ENCODE measurements at places on chromosomes 1 and 21.

- DNase-seq: no peak
Observed at GRCh38 chr1:157199421-157199755, 61.2 kb upstream of the ETV3 start.

DNA sequence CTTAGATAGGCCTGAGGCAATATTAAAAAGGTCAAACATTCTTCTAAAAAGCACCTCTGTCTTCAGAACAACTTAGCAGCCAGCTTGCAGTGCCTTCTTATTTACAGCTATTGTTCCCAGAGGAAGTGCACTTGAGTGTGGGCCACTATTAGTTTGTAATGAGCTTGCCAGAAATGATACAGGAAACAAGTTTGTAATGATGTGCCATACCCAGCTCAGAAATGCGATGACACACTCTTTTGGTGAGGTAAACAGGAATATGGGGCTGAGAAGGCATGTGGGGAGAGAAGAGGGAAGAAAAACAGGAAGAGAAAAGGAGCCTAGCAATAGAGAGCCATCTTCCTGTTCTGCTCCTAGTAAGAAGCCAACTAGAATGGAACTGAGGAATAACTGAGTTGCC, 295.4 kb downstream of the AGBL4 start:
- DNase-seq: no peak

- no peak for DNase-seq
Observed at GRCh38 chr1:103362348-103363007, 163.0 kb upstream of the RNPC3 start.

DNA sequence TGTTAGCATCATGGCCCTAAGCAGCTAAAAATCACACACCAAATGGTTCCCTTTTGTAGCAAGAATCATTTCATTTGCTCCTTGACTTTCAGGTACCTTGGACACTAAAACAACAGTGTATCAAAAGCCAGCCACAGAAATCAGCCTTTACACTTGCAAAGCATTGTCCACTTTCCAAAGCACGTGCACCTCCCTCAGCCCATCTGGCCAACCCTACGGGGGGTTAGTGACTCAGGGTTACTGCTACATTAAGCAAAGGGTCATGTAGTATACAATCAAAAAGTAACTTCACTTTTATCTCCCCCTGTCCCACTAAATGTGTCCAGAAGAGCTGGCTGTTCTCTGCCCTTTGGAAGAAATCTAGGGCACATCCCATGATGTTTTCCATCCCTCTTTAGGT, 149.7 kb downstream of the HIVEP3 start:
- no peak for DNase-seq

- peak; percentile 65 for DNase-seq
Observed at GRCh38 chr1:201708085-201708512, 120.9 kb upstream of the IPO9 start.

DNA sequence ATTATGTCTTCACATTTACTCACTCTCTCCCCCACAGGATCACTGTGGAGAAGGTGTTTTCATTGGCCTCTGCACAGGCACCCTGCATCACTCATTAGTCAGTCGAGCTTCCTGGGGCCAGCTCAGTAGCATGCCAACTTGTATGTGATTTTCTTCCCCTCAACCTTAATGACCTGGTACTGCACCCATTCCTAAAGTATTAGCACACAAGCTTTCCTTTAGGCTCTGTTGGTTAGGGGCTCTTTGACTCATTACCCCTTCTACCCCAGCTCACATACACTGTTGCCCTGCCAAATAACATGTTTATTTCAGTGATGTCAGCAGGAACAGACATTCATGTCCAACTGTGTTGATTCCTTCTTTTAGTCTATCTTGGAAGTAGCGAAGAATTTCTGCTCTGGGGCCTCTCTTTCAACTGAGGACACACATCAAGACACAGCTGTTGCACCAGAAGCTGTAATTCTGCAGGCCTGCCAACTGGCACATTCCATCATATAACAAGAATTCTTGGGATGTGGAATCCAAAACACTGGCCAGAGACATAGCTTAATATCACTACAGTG, 603.5 kb upstream of the ADAMTS5 start:
- peak; percentile 96 for DNase-seq

DNA sequence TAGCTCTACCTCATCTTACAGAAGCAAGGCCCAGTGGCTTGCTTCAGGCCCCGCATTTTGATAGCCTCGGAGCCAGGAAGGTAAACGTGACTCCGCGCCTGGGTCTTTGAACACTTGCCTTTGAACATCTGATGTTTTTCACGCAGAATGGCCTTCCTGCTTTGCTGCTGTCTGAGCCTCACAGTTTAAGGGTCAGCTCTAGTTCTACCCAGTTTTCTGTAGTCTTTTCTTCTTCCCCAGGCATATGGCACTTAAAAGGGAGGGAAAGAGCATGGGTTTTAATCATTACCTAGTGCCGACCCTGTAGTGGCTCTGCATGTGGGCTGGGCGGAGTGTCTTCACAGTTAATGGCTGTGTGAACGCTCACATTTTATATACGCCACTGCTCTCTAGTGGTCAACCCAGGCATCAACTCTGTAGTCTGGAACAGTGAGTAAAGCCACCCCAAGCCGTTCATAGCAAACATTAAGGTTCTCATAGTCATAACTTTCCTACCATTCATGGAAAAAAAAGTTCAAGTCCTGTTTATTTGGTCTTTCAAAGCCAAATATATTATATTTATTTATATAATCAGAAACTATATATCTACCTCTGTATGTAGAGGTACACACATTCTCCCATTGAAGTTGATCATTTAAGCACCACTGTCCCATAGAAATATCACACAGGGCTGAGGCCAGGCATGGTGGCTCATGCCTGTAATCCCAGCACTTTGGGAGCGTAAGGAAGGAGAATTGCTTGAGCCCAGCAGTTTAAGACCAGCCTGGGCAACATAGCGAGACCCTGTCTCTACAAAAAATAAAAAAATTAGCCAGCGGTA, 78.1 kb downstream of the IER5 start:
- DNase-seq: peak; percentile 75

- no peak for DNase-seq
Observed at GRCh38 chr1:109632671-109633346, 13.2 kb downstream of the AMPD2 start.

GRCh38 chr1:150798525-150798924, 9.5 kb downstream of the CTSK start:
- DNase-seq: peak; percentile 79

- peak; percentile 3 for DNase-seq
Observed at GRCh38 chr1:78619446-78619802, 824 bp upstream of the IFI44L start.

- DNase-seq: no peak
Observed at GRCh38 chr1:36625935-36626310, 143.2 kb upstream of the CSF3R start.

- DNase-seq: no peak
Observed at GRCh38 chr1:69233463-69233862, 334.3 kb upstream of the LRRC7 start.

- DNase-seq: peak; percentile 50
Observed at GRCh38 chr1:28893403-28894102, 20.8 kb upstream of the EPB41 start.

- no peak for DNase-seq
Observed at GRCh38 chr1:57252597-57253294, 171.1 kb downstream of the DAB1 start.

DNA sequence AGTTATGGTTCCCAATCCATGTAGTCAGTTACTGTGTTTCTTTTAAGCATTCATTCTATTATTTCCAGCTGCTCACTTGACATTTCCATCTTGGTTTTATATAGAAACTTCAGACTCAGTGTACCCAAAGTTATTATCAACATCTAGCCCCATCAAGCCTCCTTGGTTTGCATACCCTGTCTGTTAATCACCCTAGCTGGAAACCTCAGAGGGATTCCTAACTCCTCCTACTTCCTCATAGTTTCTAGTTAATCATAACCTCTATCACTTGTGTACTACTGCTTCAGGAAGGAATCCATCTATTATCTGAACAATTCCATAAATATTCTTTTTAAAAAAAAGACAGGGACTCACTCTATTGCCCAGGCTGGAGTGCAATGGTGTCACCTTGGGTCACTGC, 293.3 kb downstream of the SDCCAG8 start:
- peak; percentile 76 for DNase-seq

GRCh38 chr1:184422490-184423233, 35.8 kb downstream of the C1orf21 start:
- DNase-seq: no peak

DNA sequence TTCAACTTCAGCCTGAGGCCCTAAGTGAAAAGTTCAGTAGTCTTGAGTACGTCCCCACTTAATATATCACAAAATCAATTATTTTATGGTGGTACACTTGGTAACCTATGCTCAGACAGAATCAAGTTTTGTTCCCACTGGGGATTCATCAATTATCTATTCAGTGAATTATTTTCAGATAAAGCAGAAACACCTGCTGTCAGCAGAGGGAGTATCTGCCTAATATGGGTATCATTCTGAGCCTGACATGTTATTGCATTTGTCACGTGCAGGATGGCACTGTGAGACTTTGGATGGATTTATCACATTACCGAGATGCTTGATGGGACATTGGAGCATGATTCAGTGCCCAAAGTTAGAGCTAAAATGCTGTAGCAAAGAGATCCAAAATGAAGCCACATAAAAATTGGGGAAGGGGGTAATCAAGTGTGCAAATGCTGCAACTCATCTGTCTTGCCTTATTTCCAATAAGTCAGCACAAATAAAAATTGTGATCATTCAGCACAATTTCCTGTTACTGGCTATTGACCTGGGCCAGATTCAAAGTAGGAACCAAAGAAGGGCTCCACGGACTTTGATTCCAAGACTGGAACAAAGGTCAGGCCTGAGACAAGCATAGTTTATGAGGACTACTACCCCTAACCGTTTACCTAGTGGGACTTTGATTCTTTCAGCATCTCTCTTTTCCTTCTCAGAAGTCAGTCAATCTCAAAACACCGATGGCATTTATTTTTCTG, 657.6 kb downstream of the LMO4 start:
- DNase-seq: no peak

DNA sequence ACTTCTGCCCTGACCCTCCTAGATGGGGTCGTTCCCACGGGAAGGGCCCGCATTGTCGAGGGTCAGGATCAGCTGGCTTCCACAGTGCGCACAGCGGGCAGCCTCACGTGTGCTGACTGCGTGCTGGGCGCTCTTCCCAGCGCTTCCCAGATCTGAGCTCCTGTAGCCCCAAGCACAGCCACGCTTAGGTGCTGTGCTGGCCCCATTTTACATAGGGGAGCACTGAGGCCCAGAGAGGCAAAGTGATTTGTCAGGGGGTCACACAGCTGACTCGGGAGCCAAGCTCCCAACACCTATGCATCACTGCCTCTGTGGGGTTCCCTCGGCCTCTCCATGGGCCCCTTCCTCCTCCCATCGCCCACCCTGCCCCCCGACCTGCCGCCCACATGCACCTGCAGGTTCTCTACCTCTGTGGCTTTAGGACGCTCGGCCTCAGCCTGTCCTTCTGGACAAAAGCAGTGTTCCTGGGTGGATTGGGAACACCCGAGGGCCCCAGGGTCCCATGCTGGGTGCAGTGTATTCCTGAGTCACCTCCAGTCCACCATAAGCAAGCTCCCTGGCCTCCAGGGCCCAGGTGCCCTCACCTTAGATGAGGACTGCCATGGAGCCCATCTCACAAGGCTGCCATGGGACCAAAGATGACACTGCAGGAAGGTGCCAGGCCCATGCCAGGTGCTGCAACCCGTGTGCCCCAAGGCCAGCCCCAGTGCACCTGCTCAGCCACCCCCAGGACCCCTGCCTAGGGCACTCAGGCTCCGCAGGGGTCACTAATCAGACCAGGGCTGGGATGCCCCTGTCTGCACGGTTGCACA, 23.3 kb downstream of the TFF3 start:
- DNase-seq: no peak

GRCh38 chr1:53408013-53408754, 51.0 kb upstream of the DMRTB1 start:
- DNase-seq: no peak

Data from fibroblast of skin of abdomen (primary cell).